ENCODE measurements at places on chromosomes 11 and 22. TPM values are rescaled to one million over a fixed set of nuclear protein-coding genes. Genes with fewer than 3 reads are reported as not detected.

- DNase-seq = no peak
Observed at GRCh38 chr11:102591160-102591718, 33.9 kb downstream of the MMP20 start.

- no peak for DNase-seq
Observed at GRCh38 chr11:82724026-82724425, 9.6 kb downstream of the FAM181B start.

- DNase-seq = no peak
Observed at GRCh38 chr22:50242406-50242949, 2.3 kb downstream of the TUBGCP6 start.

- DNase-seq = no peak
Observed at GRCh38 chr22:34917239-34917638, 148.7 kb upstream of the ISX start.

DNA sequence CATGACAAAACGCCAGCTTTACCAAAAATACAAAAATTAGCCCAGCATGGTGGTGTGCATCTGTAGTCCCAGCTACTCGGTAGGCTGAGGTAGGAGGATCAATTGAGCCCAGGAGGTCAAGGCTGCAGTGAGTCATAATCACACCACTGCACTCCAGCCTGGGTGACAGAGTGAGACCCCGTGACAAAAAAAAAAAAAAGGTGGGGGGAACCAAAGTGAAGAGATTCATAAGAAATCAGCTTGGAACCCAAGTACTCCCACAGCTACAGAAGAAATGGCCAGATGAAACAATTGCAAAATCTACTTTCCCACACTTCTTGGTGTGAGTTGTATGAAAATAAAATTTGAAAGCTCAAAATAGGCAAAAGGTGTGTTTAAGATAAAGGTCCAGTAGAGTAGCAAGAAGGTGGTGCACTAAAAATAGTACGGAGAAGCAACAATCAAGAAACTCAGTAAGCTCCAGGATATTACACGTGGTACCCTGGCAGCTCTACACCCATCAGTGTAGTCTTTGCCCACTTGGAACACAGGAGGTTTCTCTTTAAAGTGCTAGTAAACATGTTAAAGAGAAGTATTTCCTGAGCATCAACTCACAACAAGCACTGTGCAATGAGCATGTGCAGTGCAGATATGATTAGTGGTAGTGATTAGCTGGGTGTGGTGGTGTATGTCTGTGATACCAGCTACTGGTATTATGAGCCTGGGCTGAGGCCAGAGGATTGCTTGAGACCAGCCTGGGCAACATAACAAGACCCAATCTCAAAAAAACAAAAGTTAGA, 5.3 kb downstream of the HARBI1 start:
- no peak for DNase-seq

- DNase-seq = peak; percentile 58
Observed at GRCh38 chr11:35623621-35624168, 5.4 kb downstream of the FJX1 start.

GRCh38 chr11:76783294-76783895, at the start of gene TSKU:
TSKU (plus strand) TSS chr11:76783356; CDS start chr11:76795617, 12,261 bp downstream.
- peak; percentile 58 for DNase-seq

Gene ME3
- total RNA-seq = 5.5 TPM

Gene CABP7
- not detected for total RNA-seq

Gene F2
- total RNA-seq = not detected

Gene FAT3
- 1.3 TPM for total RNA-seq

Gene OVOL1
- total RNA-seq = not detected

Gene OR6A2
- total RNA-seq = 0.24 TPM

Gene MYOD1
- total RNA-seq = not detected

Data from RPMI7951 (cell line).